CD8-positive, alpha-beta memory T cell (primary cell): ENCODE measurements at places on chromosomes 11 and 22. TPM values are rescaled to one million over a fixed set of nuclear protein-coding genes. Genes with fewer than 3 reads are reported as not detected.

DNA sequence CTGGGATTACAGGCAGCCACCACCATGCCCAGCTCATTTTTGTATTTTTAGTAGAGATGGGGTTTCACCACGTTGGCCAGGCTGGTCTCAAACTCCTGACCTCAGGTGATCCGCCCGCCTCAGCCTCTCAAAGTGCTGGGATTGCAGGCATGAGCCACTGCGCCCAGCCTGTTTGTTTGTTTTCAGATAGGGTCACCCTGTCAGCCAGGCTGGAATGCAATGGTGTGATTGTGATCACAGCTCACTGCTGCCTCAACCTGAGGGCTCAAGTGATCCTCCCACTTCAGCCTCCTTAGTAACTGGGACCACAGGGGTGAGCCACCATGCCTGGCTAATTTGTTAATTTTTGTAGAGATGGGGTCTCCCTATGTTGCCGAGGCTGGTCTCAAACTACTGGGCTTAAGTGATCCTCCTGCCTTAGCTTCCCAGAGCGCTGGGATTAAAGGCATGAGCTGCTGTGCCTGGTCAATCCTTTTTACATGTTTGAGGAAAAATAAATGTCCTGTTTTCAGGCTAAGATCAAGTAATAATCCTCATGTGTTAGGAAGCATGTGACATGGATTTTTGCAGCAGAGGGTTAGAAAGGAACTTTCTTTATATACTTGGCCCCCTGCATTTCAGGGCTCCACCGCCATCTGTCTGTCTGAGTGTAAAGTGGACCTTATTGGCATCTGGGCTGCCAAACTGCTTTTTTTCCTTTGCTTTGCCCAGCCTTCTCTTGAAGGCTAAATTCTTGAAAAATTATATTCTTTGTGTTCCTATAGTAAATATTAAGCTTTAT is 4.8 kb upstream of the SLC3A2 start:
- H3K27ac ChIP-seq: no peak overlapping the region
- no peaks in the 10 kb centered on the region for H3K27me3 ChIP-seq
- no peak for DNase-seq

GRCh38 chr11:44692460-44692859 is 34.3 kb upstream of the TSPAN18 start:
- DNase-seq: no peak
- H3K27ac ChIP-seq: no peak overlapping the region
- no peaks in the 10 kb centered on the region for H3K4me1 ChIP-seq
- H3K27me3 ChIP-seq: no peaks in the 10 kb centered on the region
- no peaks in the 10 kb centered on the region for H3K36me3 ChIP-seq

DNA sequence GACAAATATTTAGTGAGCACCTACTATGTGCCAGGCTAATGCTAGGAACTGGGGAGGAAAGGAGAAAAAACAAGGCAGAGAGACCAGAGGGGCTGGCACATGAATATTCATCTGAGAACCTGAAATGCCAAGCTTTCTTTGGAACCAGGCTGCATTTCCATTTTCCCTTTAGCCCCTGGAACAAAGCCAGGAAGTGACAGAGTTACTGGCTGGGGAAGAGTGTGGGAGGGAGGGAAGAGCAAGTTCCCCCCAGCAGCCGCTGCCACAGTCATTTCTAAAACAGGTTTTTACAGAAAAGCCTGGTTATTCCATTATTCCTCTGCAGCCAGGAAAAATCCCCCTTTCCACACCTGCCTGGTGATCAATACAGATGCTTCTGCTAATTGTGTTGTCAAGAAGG is 97.0 kb downstream of the SPON1 start:
- no peaks in the 10 kb centered on the region for H3K36me3 ChIP-seq
- H3K27ac ChIP-seq: no peak overlapping the region
- peaks cover 7% of the 10 kb centered on the region for H3K4me1 ChIP-seq

- H3K27ac ChIP-seq: no peak overlapping the region
- H3K4me1 ChIP-seq: no peaks in the 10 kb centered on the region
- no peaks in the 10 kb centered on the region for H3K27me3 ChIP-seq
- peaks cover 24% of the 10 kb centered on the region for H3K36me3 ChIP-seq
- H3K4me3 ChIP-seq: no peak overlapping the region
Observed at GRCh38 chr22:50435291-50436014, 39.4 kb downstream of the SBF1 start.

DNA sequence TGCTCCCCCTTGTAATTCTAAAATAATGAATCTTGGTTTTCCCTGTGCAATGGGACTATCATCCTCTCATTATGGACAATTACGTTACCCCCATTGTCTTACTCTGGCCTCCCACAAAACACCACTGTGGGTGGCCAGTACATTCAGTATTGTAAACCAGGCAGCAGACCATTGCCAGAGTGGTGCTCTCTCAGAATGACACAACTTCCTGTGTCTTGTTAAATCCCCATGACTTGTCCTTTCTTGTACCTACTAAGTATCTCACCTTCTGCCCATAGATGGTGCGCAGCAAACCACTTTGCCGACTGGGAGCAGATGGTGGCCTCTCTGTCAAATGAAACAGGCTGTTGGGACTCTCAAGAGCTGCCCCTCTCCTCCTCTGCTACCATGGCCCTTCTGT is 287.1 kb upstream of the RAG2 start:
- no peaks in the 10 kb centered on the region for H3K36me3 ChIP-seq
- no peak overlapping the region for H3K27ac ChIP-seq
- H3K4me1 ChIP-seq: no peaks in the 10 kb centered on the region
- H3K27me3 ChIP-seq: no peaks in the 10 kb centered on the region
- DNase-seq: no peak

DNA sequence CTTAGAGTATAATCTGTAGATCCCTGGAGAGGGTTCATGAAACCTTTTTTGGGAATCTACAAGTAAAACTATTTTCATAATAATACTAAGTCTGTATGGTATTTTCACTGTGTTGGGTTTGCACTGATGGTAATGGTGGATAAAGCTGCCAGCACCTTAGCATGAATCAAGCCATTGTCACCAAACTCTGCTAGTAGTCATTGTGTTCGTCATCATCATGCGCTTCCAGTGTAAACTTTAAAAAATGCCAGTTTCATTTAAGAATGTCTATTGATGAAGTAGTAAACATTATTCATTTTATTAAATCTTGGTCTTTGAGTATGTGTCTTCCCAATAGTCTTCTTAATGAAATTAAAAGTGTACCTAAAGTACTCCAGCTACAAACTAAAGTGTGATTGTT is 15.0 kb downstream of the ALKBH3 start:
- no peaks in the 10 kb centered on the region for H3K4me1 ChIP-seq
- no peaks in the 10 kb centered on the region for H3K27me3 ChIP-seq
- peaks cover 38% of the 10 kb centered on the region for H3K36me3 ChIP-seq
- no peak overlapping the region for H3K27ac ChIP-seq
- H3K4me3 ChIP-seq: no peak overlapping the region

DNA sequence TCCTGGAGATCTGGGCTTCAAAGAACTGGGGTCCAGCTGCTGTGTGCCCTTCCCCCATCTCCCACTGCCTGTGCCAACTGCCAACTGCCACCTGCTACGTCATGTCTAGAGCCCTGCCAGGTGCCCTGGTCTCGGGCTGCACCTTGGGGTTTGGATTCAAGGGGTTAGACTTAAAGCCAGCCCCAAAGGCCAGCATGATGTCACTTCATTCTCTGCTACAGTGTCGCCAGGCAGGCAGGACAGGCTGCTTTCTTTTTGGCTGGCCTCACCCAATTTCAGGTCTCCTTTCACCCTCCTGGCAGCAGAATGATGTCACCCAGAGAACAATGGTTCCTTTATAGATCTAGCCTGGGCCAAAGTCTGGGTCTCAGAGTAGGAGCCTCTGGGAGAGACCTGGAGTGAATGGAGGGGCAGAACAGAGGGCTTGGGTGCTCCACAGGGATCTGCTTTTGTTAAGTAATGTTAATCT is 79.5 kb upstream of the CRYBB3 start:
- H3K4me1 ChIP-seq: no peaks in the 10 kb centered on the region
- H3K36me3 ChIP-seq: no peaks in the 10 kb centered on the region
- H3K27ac ChIP-seq: no peak overlapping the region

GRCh38 chr11:110973401-110973980 is 261.3 kb upstream of the ARHGAP20 start:
- H3K27ac ChIP-seq: no peak overlapping the region
- no peak for DNase-seq
- H3K4me1 ChIP-seq: no peaks in the 10 kb centered on the region
- no peaks in the 10 kb centered on the region for H3K27me3 ChIP-seq
- no peak overlapping the region for H3K4me3 ChIP-seq

DNA sequence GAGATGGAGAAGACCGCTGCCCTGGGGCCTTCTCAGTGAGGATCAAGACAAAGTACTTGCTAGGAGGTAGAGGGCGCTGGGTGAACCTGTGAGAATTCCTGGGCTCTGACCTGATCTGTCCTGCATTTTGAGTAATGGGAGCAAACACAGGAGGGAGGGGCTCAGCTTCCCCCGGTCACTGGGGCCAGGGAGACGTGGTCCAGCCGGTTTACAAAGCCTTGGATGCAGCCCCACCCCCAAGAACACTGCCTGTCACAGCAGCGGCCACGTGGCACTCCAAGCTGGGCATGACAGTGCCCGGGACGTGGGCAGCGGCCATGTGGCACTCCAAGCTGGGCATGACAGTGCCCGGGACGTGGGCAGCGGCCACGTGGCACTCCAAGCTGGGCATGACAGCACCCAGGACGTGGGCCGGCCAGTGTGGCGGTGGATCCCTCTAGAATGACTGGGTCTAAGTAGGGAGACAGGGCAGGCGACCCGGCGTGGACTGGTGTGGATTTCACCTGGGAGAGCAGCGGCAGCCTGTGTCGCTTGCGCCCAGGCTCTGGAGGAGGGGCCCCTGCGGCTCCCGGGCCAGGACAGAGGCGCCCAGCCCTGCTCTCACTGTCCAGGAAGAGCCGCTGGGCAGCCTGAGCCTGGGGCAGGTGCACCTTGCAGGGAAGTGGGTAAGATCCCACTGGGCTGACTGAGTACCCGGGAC is 2.5 kb upstream of the TTLL8 start:
- no peak overlapping the region for H3K27ac ChIP-seq
- H3K36me3 ChIP-seq: no peaks in the 10 kb centered on the region
- no peak for DNase-seq
- H3K4me1 ChIP-seq: no peaks in the 10 kb centered on the region
- peaks cover 4% of the 10 kb centered on the region for H3K27me3 ChIP-seq

DNA sequence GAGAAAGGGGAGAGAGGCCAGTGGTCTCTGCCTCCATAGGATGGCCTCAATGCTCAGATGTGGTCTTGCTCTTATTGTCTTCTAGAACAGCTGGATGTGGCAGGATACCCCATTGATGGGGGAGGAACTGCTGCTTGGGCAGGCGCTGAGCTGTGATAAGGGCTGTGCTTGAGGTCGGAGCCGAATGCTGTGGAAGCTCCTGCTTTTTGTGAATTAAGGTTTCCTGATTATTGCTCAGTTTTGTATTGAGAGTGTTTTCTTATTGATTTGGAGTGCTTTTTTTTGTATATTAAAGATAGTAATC is 57.2 kb downstream of the CABIN1 start:
- H3K27me3 ChIP-seq: no peaks in the 10 kb centered on the region
- no peak overlapping the region for H3K27ac ChIP-seq
- DNase-seq: no peak
- H3K4me1 ChIP-seq: no peaks in the 10 kb centered on the region
- peaks cover 59% of the 10 kb centered on the region for H3K36me3 ChIP-seq

DNA sequence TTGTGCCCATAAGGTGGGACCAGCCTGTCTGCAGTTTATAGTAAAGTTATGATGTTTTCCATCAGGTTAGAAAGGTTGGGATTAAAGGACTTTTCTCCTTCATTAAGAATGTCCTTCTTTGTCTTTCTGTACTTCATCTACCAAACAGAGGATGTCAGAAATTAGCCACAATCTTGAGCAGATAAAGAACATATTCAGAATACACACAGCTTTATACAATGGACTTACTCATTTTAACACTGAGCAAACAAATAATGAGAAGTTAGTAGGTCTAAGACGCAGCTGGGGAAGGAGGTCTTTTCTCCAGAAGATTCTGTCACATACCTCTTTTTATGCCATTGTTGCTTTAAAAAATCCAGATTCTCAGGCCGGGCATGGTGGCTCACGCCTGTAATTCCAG is 57.0 kb upstream of the CYP2D6 start:
- DNase-seq: no peak
- H3K36me3 ChIP-seq: no peaks in the 10 kb centered on the region
- H3K4me1 ChIP-seq: peaks cover 31% of the 10 kb centered on the region
- H3K27me3 ChIP-seq: no peaks in the 10 kb centered on the region
- H3K4me3 ChIP-seq: no peak overlapping the region

DNA sequence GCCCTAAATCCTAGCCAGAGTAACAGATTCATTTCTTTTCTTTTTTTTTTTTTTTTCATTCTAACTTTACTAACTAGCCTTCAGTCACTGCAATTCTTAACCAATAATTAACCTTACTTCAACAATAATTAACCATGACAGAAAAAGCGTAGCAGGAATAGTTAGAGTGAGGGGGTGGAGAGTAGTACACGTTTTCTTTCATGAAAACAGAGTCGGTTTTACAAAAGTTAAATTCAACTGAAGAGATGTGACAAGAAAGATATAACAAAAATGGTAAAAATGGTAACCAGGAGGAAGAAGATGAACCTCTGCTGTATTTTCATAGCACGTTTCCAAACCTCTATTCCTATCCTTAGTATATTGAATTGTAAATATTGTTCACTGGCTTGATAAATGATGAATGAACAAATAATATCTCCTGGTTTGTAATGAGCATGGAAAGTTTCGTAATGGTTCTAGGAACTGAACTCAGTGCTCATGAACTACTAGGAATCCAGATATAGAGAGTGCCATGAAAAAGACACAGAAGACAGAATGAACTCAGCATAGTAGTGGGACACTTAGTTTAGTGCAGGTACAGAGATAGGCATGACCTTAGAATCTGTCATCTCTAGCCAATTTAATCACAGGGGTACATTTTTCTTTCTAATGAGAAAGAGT is 116.5 kb upstream of the ANO5 start:
- H3K27ac ChIP-seq: no peak overlapping the region
- H3K4me1 ChIP-seq: no peaks in the 10 kb centered on the region
- H3K4me3 ChIP-seq: no peak overlapping the region

DNA sequence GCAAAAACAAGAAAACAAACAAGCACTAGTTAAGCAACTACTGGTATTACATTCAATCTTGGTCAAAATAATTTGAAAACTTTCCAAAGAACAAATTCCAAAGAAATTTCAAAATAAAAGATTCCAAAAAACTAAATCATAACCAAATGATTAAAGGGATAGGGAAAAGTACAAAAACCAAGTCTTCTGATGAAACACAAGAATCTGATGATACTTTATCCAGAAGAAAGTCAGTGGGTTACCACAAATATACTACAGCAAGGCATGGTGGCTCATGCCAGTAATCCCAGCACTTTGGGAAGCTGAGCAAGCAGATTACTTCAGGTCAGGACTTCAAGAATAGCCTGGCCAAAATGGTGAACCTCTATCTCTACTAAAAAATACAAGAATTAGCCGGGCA is 59.1 kb downstream of the NUP98 start:
- DNase-seq: no peak
- H3K36me3 ChIP-seq: peaks cover 35% of the 10 kb centered on the region
- no peaks in the 10 kb centered on the region for H3K27me3 ChIP-seq
- no peak overlapping the region for H3K4me3 ChIP-seq
- no peak overlapping the region for H3K27ac ChIP-seq

The FANCF gene
- total RNA-seq: 15.6 TPM

The CD3G gene
- 167 TPM for total RNA-seq

The CRYBB2 gene
- not detected for total RNA-seq

The MS4A4A gene
- 0.20 TPM for total RNA-seq

The CECR2 gene
- not detected for total RNA-seq
